Right lung (tissue), 10 donors: ENCODE measurements at places on chromosomes 11 and 22.
A peak's percentile ranks its signal among the peaks of the same experiment; 100 is the strongest.

- no peak for DNase-seq
Observed at GRCh38 chr22:46449116-46449691, 88.2 kb downstream of the CELSR1 start.

DNA sequence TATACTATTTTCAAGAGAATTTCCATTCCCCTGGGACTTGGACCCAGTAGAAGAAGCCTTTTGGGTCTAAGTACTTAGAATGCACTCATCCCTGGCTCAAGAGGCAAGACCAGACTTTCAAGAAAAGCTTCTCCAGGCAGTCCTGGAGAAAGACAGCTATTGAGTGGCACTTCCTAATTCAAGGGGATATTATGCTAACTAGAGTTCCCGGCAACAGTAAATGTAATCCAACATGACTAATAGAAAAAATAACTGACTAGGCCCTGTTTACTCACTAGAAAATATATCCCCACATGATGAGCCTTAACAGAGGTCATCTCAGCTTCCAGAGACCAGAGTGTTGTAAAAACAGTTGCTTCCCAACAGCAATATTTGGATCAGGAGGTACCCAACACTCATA lies 47.2 kb upstream of the AKIP1 start:
- DNase-seq: no peak

GRCh38 chr22:46066691-46067090 lies 83.6 kb upstream of the PPARA start:
- no peak for DNase-seq

DNA sequence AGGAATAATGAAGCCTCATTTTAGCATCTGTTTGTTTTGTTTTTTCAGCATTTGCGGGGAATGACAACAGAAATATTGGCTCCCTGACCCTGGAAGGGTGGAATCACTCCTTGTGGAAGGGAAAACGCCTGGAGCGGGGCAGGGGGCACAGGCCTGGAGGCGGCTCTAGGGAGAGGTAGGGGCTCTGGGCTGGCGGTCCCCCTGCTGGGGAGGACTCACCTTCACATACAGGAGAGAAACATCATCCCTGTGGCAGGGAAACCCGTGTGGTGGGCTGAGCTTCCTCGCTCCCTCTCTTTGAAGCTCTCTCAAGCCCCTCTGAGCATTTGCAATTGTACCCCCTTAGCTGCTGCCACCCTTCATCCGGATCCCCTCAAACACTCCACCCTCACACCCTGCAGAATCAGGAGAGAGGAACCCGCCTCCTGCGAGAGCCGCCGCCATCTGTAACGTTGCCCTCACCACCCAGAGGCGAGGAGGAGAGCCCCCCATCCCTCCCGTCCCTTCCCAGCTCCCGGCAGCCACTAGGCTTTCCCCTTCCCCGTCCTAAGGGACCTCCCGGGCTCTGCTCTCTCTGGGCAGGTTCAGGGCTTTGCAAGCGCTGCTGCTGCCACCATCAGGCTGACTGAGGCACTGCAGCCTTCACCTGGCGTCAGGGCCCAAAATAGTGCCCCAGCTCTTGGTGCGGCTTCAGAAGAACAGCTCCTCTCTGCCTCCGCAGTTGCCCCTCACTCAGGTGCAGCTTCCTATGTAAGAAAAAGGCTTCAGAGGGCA lies 10.4 kb downstream of the KIRREL3 start:
- DNase-seq: peak; percentile 38

DNA sequence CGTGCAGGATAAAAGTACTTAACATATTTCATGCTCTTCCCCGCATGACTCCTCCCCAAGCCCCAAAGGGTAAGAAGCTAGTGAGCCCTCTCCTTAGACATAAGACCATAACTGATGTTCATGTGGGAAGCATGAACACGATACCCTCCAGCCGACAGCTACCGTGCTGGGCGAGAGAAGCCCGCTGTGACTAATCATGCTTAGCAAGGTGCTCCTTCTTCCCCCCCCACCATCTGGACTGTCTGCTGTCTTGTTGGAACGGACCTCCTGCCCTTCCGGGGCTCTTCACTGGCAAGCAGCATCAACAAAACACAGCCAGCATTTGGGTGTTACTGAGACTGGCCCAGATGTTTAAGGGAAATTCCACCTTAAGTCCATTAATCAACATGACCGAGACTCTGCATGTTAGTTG lies 200.6 kb downstream of the DBX1 start:
- no peak for DNase-seq
